Transverse colon (tissue), 4 donors: ENCODE measurements at places on chromosomes 11 and 22. TPM values are rescaled to one million over a fixed set of nuclear protein-coding genes. Genes with fewer than 3 reads are reported as not detected.

OR6T1 gene
- not detected for total RNA-seq

OAF gene
- 553 TPM for total RNA-seq

OR5A1 gene
- total RNA-seq = not detected

CARD18 gene
- not detected for total RNA-seq

PANX2 gene
- 0.32 TPM for total RNA-seq

SCUBE2 gene
- total RNA-seq = 20.0 TPM

RTCB gene
- total RNA-seq = 69.7 TPM

HBD gene
- total RNA-seq = not detected

DNA sequence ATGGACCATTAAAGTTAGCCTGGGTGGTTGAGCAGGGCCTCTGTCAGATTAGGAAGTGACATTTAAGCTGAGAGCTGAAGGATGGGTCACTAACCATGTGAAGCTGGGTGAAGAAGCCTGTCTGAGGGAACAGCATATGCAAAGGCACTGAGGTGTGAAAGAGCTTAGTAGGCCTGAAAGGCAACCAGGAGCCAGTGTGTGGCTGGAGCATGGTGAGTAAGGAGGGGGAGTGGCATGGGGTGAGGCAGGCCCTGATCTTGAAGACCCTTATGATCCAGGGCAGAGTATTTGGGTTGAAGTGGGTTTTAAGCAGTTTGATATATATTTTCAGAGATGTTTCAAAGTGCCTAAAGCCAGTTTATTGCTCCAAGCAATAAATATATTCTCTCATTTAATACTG, 48.8 kb downstream of the PARVA start:
- no peak for DNase-seq

DNA sequence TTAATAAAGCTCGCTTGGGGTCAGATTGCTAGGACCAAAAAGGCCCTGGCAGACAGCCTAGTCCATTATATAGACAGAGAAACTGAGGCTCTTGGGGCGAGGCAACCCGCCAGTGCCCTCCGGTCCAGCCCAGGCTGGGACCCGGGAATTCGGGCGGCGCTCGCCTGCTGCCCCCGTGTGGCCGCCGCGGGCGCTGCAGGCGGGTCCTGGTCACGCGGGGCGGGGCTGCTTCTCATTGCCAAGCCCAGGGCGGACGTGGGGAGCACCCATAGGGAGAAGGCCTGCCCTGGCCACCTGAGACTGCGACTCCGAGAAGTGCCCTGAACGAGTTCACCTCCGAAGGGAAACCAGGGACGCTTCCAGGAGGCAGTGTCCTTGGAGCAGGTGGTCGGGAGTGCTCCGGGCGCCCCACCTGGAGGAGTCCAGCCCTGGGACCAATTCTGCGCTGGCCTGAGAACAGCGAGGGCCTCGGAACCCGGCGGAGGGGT, 36.0 kb upstream of the CSNK1E start:
- peak; percentile 77 for DNase-seq

DNA sequence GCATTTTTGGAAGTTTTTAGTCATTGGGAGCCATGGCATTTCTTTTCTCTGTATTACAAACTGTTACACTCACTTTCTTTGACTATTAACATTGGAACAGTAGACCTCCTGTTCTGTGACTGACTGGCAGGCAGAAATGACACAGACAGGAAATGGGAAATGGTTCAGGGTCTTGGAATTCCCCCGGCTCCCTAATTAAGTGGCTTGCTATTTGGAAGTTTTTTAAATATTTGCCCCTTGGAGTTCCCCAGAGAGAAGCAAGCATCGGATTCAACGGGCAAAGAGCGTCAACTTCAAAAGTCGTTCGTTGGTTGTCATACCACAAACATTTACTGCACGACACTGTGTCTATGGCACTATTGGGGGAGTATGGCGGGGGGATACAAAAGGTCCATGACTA, 1.1 kb upstream of the BIRC2 start:
- no peak for DNase-seq

DNA sequence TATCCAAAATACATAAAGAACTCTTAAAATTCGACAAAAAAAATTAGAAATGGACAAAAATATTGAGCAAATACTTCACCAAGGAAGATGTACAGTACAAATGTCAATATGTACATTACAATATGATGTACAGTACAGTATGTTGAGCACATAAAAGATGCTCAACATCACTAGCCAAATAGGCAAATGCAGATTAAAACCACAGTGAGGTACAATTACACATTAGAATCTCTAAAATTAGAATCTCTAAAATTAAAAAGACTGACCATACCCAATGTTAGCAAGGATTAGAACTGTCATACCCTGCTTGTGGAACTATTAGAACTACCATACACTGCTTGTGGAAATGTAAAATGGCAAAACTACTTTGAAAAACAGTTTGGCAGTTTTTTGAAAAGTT, 78.7 kb upstream of the TSPAN18 start:
- no peak for DNase-seq

- DNase-seq = no peak
These were observed 120.9 kb upstream of the MTNR1B start for GRCh38 chr11:92848578-92848977.

DNA sequence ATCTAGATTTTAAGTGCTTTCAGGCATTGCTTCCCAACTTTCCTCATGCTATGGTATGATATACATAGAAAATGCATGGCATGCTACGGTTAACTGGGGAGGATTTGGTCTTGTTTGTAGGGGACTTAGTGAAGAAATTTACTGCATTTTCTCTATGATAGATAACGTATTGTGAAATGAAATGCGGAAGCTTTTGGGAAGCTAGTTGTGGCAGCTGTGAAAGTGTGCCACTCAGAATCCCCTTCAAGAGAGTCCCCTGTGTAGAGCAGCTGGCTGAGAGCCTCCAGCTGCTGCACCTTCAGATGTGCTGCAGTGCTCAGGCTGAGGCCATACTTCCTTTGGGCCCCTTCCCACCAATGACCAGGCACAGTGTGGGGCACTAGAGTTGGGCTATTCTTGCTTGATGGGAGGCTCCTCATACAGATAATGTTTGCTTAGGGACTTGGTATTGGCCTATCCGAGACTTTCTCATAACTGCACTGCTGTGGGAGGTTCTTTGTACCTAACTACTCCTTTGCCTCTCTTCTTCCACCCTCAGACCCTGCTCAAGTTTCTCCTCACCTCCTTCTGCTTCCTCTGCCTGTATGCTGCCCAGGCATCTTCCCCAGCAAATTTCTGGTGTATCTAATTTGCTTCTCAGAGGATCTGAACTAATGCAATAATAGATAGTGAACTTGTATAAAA, 67.3 kb downstream of the HIPK3 start:
- DNase-seq = no peak

DNA sequence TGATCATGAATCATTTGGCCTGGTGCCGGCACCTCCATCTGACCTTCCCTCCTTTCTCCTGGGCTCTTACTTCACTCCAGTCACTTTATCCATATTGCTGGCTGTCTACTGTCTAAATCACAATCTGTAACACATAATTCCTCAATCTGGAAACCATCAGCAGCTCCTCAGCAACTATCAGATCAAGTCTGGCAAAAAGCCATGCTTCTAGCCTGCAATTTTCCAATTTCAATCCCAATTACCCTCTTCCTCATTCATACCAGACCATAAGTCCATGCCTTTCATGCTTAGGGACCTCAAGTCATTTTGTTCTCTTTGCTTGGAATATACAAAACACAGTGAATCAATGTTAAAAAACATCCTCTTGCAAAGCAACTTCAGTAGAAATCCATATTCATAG, 882.8 kb upstream of the ANO3 start:
- no peak for DNase-seq

DNA sequence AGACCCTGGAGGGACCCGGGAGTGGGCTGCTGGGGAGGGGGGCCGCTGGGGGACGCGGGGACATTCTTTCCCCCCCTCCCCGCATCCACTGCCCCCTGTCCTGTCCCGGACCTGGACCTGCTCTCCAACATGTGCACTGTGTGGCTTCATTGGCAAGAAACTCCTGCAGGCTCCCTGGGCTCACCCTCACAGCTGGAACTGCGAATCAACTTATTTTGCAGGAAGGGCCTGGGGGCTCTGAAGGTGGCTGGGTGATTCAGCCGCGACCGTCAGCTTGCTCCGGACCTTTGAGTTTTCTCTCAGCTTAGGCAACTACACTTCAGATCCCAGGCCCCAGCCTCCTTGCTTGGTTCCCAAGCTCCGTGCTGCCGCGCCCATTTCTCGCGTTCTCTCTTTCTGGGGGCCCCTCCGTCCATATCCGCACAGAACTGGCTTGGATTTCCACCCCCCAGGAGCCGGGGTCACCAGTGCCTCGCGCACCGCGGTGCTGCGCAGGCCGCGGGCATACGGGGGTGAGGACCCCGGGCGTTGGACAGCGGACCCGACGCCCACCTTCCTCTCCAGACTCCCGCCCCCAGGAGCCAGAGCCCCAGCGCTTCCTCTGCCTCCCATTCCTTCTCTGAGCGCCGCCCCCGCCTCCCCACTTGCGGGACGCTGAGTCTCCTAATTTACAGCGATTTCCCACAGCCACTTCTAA, 471 bp upstream of the AHNAK start:
- peak; percentile 54 for DNase-seq

- DNase-seq = peak; percentile 8
These were observed 566.9 kb upstream of the ANO5 start for GRCh38 chr11:21625982-21626381.
